A549 treated with AZD2906 at 1 μM for 4 hours (cell line): ENCODE measurements at places on chromosomes 5 and 9. TPM values are rescaled to one million over a fixed set of nuclear protein-coding genes. Genes with fewer than 3 reads are reported as not detected.

The GPR151 gene
- not detected in 5 replicates for total RNA-seq

The CFAP90 gene
- 0.29 to 0.72 TPM (median 0.50 TPM) in 5 replicates for total RNA-seq

The INSL4 gene
- 14.4 to 17.2 TPM (median 16.2 TPM) in 5 replicates for total RNA-seq

The CDKN2B gene
- not detected in 5 replicates for total RNA-seq

The NME5 gene
- total RNA-seq = not detected in 5 replicates
